Amniotic stem cell (primary cell): ENCODE measurements at places on chromosomes 4 and X.

DNA sequence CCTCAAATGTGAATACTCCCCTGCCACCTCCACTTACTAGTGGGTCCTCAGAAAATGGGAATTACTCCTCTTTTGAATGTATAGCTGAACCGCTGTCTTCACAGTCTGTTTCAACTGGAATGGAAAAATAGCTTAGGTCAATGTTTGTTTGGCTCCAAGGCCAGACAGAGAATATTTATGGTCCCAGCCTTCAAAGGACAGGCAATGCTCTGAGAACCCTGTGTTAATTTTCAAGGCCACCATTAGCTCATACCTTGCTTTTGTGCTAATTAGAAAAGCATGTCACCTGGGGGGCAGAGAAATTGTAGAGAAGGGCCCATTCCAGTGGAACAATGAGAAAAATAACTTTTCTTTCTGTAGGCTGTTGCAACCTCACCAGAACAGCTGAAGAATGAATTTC lies 4.6 kb upstream of the MORF4L2 start:
- no peak for DNase-seq

DNA sequence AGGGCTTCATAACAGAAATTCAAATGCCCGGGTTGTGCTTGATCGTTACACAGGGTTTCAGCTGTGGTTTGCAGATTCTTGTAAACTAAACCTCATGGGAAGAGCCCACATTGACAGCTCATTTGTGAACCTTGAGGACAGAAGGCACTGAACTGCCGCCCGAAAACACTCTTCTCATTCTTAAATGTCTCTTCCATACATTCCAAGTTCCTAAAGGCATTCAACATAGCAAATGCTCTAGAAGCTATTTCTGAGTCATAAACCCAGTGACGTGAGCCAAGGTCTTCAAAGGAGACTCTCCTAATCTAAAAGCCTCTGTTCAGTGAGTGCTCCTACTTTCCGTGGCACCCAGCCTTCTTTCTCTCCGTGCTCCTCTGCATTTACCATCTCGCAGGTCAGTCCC lies 737.8 kb upstream of the FRG1 start:
- peak; percentile 27 for DNase-seq

DNA sequence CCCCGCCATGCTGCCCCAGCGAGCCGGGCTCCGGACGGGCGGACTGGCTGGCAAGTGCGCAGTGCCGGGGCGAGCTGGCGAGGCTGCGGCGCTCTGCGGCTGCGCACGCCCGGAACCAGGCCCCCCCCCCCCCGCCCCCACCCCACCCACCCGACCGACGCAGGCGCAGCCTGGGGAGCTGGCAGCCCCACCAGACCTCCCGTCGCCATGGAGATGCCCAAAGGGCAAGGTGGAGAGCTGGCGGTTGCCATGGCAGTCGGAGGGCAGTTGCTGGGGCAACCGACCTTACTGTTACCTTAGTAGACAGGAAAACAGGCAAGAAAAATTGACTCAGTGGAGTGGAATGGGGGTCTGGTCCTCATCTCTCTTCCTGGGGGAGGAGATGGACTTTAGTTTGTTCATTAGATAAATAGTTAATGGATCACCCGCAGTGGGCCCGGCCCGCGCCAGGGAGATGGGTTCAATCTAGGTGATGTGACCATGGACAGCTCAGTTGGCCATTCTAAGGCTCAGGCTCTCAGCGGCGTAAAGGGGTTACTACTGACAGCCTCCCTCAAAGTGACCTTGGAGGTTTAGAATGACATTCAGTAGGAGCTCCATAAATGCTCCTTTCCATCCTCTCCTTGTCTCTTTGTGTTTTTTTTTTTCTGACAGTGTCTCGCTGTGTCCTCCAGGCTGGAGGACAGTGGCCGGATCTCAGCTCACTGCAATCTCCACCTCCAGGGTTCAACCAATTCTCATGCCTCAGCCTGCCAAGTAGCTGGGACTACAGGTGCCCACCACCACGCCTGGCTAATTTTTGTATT lies at the start of gene PCSK1N:
PCSK1N (minus strand) TSS at position 87 of the 806 bp plus-strand sequence; CDS start at position 9, 78 bp downstream.
- no peak for DNase-seq

GRCh38 chr4:75011131-75011795 lies 78.3 kb downstream of the PARM1 start:
- no peak for DNase-seq

GRCh38 chr4:78179196-78179595 lies 122.1 kb downstream of the FRAS1 start:
- no peak for DNase-seq

- no peak for DNase-seq
Measured at GRCh38 chr4:185298728-185299430, 89.5 kb downstream of the SNX25 start.
